ENCODE measurements at places on chromosomes 12 and 14. TPM values are rescaled to one million over a fixed set of nuclear protein-coding genes. Genes with fewer than 3 reads are reported as not detected.

DNA sequence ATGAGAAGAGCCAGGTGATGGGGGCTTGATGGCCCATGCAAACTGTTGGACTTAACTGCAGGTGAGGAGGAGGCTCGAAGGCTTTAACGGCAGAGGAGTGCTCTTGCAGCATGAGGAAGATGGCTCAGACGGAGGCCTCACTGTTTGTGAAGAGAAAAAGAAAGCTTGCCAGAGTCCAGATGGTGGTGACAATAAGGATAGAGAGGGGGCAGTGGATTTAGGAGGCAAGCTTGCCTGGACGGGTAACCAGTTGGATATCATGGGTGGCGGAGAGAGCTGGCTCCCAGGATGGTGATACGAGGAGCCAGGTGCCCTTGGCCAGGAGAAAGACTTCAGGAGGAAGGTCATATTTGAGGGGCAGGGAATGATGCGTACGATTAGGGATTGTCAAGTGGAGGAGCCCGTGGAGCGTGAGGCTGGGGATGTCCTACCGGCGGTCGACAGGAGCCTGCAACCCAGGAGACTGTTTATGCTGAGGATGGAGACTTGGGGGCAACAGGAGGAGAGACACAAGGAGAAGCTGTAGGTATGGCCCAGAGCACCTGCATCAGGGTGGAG, 71.8 kb downstream of the CACNA1C start:
- H3K4me3 ChIP-seq = no peak overlapping the region
- H3K4me1 ChIP-seq = no peaks in the 10 kb centered on the region
- DNase-seq = no peak
- no peaks in the 10 kb centered on the region for H3K27me3 ChIP-seq
- H3K36me3 ChIP-seq = no peaks in the 10 kb centered on the region
- no peak overlapping the region for H3K27ac ChIP-seq

DNA sequence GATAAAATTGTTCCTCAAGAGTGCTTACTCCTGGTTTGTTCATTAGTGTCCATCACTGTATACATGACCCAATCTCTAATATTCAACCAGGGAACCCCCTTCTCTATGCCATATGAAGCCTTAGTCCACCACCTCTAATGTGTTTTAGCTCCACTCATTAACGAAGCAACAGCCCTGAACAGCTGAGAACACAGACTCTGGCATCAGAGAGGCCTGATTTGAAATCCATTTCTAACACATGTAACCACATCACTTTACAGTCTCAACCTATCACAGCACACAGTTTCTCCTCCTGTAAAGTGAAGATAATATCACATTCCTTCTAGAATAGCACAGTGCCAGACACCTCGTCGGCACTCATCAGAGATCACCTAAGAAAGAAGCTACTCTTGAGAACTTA, 64.3 kb downstream of the C2CD5 start:
- peaks cover 31% of the 10 kb centered on the region for H3K36me3 ChIP-seq
- no peak overlapping the region for H3K4me3 ChIP-seq
- no peaks in the 10 kb centered on the region for H3K27me3 ChIP-seq

DNA sequence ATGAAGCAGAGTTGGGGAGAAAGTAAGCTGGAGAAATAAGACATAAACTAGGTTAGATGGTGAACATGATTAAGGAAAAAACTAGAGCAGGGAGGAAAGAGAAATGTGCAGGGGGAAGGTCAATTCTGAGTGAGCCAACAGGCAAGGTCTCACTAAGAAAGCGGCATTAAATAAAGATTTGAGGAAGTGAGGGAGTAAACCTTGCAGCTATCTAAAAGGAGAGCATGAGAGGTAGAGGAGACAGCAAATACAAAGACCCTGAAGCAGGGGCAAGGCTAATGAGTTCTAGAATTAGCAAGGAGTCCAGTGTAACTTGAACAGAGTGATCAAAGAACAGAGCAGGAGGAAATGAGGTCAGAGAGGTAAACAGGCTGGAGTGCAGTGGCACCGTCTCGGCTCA, 4.4 kb upstream of the SOCS2 start:
- H3K27me3 ChIP-seq = peaks cover 11% of the 10 kb centered on the region
- DNase-seq = no peak
- peaks cover 21% of the 10 kb centered on the region for H3K4me1 ChIP-seq
- no peak overlapping the region for H3K4me3 ChIP-seq

DNA sequence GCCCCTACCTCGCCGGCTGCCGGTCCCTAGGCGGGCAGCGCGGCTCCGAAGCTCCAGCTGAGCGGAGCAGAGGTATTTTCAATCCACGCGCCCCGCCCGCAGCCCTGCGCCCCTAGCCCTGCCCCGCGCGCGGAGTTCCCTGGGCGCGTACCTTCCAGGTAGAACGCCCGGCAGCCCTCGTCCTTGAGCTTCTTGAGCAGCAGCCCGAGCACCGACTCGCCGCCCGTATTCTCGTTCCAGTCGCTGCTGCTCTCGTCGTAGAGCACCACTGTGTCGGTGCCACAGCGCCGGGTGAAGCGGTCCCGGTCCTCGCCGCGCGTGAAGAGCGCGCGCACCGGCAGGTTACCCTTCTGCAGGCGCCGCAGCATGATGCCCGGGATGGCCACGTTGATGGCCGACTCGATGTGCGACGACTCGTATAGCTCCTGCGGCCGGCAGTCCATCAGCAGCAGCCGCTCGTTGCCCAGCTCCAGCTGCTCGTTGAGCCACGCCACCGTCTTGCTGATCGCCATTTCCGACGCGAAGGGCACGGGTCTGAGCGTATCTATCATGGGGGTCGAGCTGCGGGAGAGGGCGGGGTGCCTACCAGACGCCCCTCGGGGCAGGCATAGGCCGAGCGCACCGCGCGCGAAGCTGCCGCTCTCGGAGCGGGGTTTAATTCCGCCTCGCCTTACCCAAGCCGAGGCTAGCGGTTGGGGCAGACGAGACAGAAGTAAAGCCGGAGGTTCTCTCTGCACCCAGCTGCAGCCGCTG, 636 bp downstream of the DUSP6 start:
- peak; percentile 70 for DNase-seq
- H3K27me3 ChIP-seq = no peaks in the 10 kb centered on the region
- H3K4me3 ChIP-seq = peak overlapping the region; percentile 93
- peak overlapping the region; percentile 93 for H3K27ac ChIP-seq
- peaks cover 47% of the 10 kb centered on the region for H3K4me1 ChIP-seq

DNA sequence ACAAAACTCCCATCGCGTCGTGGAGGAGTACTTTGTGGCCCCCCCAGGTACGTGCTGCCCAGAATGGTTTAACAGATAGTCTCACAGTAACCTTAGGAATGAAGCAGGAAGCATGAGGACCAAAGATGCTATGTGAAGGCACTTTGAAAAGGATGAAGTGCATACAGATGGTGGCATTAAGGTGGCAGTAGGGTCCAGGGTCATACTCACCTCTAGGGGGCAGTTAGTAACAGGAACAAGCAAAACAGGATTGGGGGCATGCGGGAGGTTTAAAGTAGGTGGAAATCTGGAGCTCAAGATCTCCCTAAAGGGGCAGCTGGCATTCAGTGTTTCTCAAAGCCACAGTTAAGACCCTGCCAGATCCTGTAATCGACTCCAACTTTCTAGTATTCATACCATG, 10.9 kb downstream of the GATC start:
- H3K4me1 ChIP-seq = peaks cover 4% of the 10 kb centered on the region
- H3K27me3 ChIP-seq = no peaks in the 10 kb centered on the region
- H3K4me3 ChIP-seq = no peak overlapping the region
- peaks cover 46% of the 10 kb centered on the region for H3K36me3 ChIP-seq
- DNase-seq = no peak

DNA sequence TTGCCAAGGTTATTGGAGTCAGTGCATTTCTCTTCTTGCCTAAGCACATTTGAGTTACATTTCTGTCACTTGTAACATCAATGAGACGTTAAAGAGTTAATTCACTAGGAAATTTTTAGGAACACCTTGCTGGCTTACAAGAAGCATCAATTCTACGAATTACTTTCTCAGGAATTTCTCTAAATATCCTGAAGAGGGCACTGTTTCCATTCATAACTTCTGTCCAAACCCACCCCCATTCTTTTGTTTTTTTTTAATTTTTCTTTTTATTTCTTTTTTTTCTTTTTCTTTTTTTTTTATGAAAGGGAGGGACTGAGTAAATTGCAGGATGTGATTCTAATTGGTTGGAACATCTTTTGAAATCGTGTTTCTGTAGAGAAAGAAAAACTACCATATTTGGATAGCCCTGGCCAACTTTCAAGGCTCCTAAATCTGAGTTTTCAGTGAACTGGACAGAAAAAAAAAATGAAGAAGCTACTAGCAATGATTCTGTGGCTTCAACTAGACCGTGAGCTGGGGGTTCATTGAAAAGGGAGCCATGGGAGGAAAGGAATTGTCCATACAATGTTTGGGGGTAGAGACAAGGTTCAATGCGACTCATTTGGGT, 285.3 kb downstream of the DAD1 start:
- no peaks in the 10 kb centered on the region for H3K36me3 ChIP-seq
- no peaks in the 10 kb centered on the region for H3K4me1 ChIP-seq
- H3K27ac ChIP-seq = no peak overlapping the region
- H3K27me3 ChIP-seq = no peaks in the 10 kb centered on the region
- no peak for DNase-seq

- DNase-seq = no peak
- H3K27ac ChIP-seq = no peak overlapping the region
- H3K27me3 ChIP-seq = no peaks in the 10 kb centered on the region
- no peaks in the 10 kb centered on the region for H3K36me3 ChIP-seq
- no peaks in the 10 kb centered on the region for H3K4me1 ChIP-seq
These were observed 873.5 kb upstream of the LRFN5 start for GRCh38 chr14:40733206-40733605.

GRCh38 chr12:89238593-89238992, 113.7 kb downstream of the DUSP6 start:
- peaks cover 45% of the 10 kb centered on the region for H3K36me3 ChIP-seq
- no peak for DNase-seq
- no peak overlapping the region for H3K4me3 ChIP-seq
- H3K4me1 ChIP-seq = peaks cover 55% of the 10 kb centered on the region

- no peak overlapping the region for H3K4me3 ChIP-seq
- no peaks in the 10 kb centered on the region for H3K27me3 ChIP-seq
- H3K36me3 ChIP-seq = no peaks in the 10 kb centered on the region
These were observed 27.9 kb downstream of the RHOF start for GRCh38 chr12:121765573-121765972.

DNA sequence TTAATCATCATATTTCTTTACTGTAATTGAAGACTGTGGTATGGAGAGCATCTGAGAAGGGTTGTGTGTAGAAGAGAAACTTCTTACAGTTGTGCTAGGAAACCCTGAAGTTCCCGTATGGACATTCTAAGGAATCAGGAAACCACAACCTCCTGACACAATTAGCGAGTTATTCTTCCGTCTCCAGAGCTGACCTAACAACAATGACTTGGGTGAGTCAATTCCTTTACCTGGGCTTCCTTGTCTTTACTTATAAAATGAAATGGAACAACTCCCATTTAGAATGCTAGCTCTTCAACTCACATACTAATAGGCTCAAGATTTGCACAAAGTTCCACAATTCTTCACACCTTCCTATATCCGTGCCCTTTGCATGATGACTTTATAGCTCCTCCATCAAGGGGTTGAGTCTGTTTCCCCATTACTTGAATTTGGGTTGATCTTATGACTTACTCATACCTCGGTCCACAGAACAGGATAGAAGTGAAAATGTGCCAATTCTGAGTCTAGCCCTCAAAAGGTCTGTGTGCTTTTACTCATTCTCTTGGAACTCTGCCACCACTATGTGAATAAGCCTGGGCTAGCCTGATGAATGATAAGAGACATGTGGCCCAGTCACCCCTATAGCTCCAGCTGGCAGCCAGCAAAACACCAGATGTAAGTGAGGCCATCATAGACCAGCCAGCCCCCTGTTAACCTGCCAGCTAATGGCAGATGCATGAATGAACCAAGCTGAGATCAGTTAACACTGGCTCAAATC, 459.4 kb downstream of the ETNK1 start:
- H3K4me1 ChIP-seq = no peaks in the 10 kb centered on the region
- H3K36me3 ChIP-seq = no peaks in the 10 kb centered on the region
- H3K27ac ChIP-seq = no peak overlapping the region
- no peaks in the 10 kb centered on the region for H3K27me3 ChIP-seq
- DNase-seq = no peak

- no peak overlapping the region for H3K4me3 ChIP-seq
- H3K27me3 ChIP-seq = peaks cover 52% of the 10 kb centered on the region
- no peaks in the 10 kb centered on the region for H3K4me1 ChIP-seq
These were observed 3.0 kb upstream of the KRT6A start for GRCh38 chr12:52496054-52496453.

- H3K4me3 ChIP-seq = peak overlapping the region; percentile 70
- peak overlapping the region; percentile 72 for H3K27ac ChIP-seq
- peaks cover 34% of the 10 kb centered on the region for H3K4me1 ChIP-seq
- no peaks in the 10 kb centered on the region for H3K27me3 ChIP-seq
These were observed 1.1 kb downstream of the BTBD6 start for GRCh38 chr14:105249182-105250007.

GRCh38 chr12:117046011-117046369, 53.2 kb downstream of the TESC start:
- no peak overlapping the region for H3K4me3 ChIP-seq
- H3K4me1 ChIP-seq = peaks cover 5% of the 10 kb centered on the region
- H3K27me3 ChIP-seq = no peaks in the 10 kb centered on the region
- H3K27ac ChIP-seq = no peak overlapping the region
- H3K36me3 ChIP-seq = peaks cover 5% of the 10 kb centered on the region

- no peak overlapping the region for H3K27ac ChIP-seq
- no peaks in the 10 kb centered on the region for H3K27me3 ChIP-seq
- no peak for DNase-seq
- H3K4me1 ChIP-seq = peaks cover 10% of the 10 kb centered on the region
- H3K4me3 ChIP-seq = no peak overlapping the region
These were observed 36.7 kb downstream of the TRMT5 start for GRCh38 chr14:60944204-60944603.

- H3K27me3 ChIP-seq = no peaks in the 10 kb centered on the region
- no peak for DNase-seq
- H3K27ac ChIP-seq = no peak overlapping the region
- H3K4me1 ChIP-seq = no peaks in the 10 kb centered on the region
- H3K36me3 ChIP-seq = no peaks in the 10 kb centered on the region
These were observed 40.0 kb upstream of the ST8SIA1 start for GRCh38 chr12:22374508-22374907.

DNA sequence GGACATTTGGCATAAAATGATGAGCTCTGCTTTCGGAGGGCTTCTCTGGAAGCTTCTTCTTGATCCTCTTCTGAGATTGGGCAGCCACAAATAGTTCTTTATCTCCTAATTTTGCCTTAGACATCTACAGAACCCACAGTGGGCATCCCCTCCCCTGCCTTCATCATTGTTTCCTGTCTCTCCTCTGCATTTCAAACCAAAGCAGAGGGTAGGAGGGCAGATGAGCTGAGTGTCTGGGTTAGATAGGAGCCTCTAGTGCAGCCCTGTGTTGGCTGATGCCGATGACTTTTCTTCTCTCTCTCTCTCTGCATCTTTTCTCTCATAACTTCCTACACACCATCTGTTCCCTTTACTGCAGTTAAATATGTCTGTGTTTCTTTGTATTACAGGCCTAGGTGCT, 8.5 kb upstream of the IL26 start:
- H3K36me3 ChIP-seq = peaks cover 8% of the 10 kb centered on the region
- H3K4me1 ChIP-seq = peaks cover 51% of the 10 kb centered on the region
- H3K27ac ChIP-seq = no peak overlapping the region
- DNase-seq = no peak
- H3K4me3 ChIP-seq = no peak overlapping the region
- H3K27me3 ChIP-seq = no peaks in the 10 kb centered on the region

Gene CD163
- total RNA-seq = not detected

Gene GNB3
- total RNA-seq = not detected

Gene NOVA1
- total RNA-seq = 0.42 TPM

Gene AICDA
- total RNA-seq = not detected

Gene OTX2
- not detected for total RNA-seq

Gene SLC2A13
- total RNA-seq = 8.0 TPM

Gene FICD
- 5.8 TPM for total RNA-seq

Gene ALKBH1
- total RNA-seq = 12.3 TPM

Gene ZDHHC22
- total RNA-seq = not detected
